Amniotic epithelial cell (primary cell): ENCODE measurements at places on chromosomes 7 and 10.
A peak's percentile ranks its signal among the peaks of the same experiment; 100 is the strongest.

DNA sequence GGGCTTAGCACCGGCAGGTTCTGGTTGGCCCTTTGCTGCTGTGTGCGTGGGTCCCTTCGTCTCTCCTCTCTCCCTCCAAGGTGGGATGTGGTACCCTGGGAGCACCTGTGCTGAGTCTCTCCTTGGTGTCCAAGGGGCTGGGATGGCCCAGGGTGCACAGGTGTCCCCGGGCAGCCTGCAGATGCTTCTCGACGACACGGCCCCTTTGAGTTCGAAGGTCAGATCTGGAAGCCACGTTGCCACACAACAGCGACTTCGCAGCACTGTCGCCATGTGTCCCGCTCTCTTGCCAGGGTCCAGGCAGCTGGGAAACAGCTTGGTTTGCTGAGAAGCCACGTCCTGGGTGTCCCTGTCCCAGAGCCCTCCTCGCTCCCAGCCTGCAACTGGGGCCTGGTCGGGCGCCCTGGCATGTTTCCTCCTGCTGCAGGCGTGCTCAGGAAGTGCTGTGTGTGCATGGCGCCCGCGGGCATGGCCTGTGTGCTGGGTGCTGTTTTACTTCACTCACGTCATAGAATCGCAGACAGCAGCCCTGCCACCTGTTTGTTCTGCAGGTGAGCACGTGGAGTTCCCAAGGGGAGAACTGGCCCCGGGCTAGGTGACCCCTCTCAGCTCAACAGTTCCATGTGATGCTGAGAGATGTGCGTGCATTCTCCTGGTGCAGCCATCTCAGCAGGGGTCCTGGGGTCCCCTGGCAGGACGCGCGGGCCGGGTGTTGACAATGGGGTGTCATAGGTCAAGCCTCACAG lies 70.9 kb downstream of the DNAJB6 start:
- DNase-seq: no peak

GRCh38 chr10:117136391-117136975 lies 1.6 kb downstream of the VAX1 start:
- DNase-seq: no peak

DNA sequence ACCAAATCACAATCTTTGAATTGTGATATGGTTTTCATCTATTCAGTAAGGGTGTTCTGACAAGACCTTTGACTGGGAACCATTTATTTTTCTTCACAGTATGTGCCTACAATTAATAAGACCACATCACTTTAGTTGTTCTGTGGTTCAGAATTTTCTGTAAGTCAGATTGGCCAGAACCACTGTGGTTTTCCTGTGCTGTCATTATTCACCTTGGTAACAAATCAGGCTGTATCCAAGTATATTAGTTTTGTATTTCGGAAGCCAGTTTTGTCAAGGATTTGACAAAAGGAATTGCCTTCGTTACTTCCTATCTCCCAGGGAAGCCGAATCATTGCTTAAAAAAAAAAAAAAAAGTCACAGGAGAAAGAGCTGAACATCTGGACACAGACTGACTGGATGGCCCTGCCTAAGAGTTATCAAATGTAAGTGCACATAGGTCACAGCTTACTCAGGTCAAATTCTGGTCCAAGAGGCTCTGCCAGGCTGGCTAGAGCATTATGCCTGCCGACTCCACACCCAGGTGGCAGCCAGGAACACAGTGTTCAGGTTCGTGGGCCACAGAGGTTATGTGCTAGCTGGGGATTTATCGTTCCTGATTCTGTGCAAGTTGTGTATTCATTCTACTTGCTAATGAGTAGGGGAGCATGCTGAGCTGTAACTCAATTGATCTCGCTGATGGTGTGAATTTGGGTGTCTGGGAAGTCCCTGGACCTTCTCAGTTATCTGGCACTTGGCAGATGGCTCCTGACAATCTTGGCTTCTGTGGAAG lies 175.3 kb downstream of the JAZF1 start:
- DNase-seq: peak; percentile 70

GRCh38 chr10:128811511-128811910 lies 655.5 kb upstream of the MGMT start:
- no peak for DNase-seq

DNA sequence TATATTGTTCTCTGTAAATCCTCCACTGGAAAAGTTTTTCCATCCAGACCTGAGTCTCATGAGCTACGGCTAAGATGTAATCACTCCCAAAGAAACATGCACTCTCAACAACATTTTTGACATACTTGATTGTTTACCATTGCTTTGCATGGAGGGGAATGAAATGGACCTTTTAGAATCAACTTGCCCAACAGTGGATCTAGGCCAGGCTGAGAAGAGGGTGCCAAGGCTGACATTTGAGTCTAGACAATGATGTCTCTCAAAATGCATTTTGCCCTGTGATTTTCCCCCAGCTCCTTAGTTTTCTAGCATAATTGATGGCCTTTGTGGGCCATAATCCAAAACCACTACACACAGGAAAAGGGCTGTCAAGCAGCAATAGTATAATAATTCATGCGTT lies 297.9 kb upstream of the KLF6 start:
- peak; percentile 88 for DNase-seq

DNA sequence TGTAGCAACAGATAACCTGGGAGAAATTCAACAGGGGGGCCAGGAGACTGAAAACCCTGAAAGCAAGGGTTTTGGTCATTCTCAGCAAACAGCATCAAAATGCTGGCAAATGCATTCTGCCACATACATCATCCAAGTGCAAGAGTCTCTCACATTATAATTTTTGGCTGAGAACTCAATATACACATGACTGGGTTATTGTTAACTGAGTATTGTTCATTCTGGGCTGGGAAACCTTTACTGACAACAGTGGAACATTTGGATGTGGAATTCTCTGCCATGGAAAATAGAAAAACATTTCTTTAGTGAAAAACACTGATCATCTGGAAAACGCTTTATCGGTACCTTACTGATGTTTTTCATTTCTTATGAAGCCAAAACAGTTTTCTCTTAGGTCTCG lies 73.1 kb upstream of the MET start:
- DNase-seq: no peak

- no peak for DNase-seq
These were observed 132.7 kb upstream of the MDFIC start for GRCh38 chr7:114789161-114789560.

- DNase-seq: peak; percentile 59
These were observed 59.8 kb downstream of the COL13A1 start for GRCh38 chr10:69861251-69862240.

GRCh38 chr7:140621401-140622021 lies 19.1 kb downstream of the DENND2A start:
- DNase-seq: no peak

GRCh38 chr10:132817701-132818211 lies 31.8 kb upstream of the NKX6-2 start:
- no peak for DNase-seq

- DNase-seq: peak; percentile 15
These were observed 27.4 kb upstream of the ZNF438 start for GRCh38 chr10:31058795-31059703.

- no peak for DNase-seq
These were observed 157.3 kb upstream of the COL1A2 start for GRCh38 chr7:94237417-94237816.

DNA sequence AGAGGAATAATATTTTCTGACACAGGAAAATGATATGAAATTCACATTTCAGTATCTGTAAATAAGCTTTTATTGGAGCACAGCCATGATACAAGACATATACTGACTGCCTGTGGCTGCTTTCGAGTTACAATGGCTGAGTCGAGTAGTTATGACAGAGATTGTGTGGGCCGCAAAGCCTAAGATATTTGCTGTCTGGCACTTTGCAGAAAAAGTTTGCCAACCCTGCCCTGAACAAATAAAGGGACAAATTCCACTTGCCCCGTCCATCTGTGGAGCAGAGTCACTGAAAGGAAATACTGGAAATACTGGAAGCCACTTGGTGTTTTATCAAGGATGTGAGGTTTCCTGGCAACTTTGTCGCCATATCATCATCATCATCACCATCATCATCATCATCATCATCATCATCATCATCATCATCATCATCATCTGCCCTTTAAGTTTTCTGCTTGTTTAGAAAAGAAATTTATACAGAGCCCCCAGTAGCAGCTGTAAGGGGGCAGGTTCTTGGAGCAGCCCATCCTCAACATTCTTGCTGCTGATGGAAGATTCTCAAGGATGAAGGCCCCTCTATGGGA lies 85.8 kb downstream of the TCF7L2 start:
- no peak for DNase-seq

GRCh38 chr7:108189733-108190388 lies 59.7 kb upstream of the LAMB4 start:
- DNase-seq: no peak

GRCh38 chr7:69768986-69769595 lies 170.8 kb downstream of the AUTS2 start:
- DNase-seq: no peak

GRCh38 chr10:133516057-133516456 lies 11.1 kb upstream of the CYP2E1 start:
- DNase-seq: no peak

GRCh38 chr7:110944966-110945644 lies 145.8 kb upstream of the LRRN3 start:
- DNase-seq: no peak

GRCh38 chr7:34075523-34076370 lies 170.4 kb downstream of the BMPER start:
- DNase-seq: no peak

GRCh38 chr7:1018334-1018695 lies 26.0 kb upstream of the GPR146 start:
- no peak for DNase-seq

GRCh38 chr7:44112997-44113763 lies 9.0 kb downstream of the AEBP1 start:
- DNase-seq: no peak

GRCh38 chr10:128339753-128340152 lies 213.5 kb upstream of the MKI67 start:
- no peak for DNase-seq

DNA sequence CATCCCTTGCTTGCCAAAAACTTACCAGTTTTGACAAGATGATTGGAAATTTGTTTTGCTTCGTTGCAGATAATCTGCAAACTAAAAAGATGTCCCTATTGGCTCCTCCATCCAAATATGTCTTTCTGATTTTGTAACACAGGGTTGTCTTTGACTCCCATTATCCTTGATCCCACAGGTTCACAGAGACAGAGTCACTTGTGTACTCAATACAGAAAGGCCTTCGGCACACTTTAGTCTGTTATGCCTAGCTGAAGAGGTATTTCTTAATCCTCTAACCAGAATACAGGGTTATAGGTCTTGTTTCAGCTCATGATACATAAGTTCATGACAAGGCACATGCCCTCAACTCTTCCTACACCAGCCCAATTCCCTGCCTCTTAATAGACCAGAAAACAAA lies 10.7 kb upstream of the CNNM1 start:
- no peak for DNase-seq

DNA sequence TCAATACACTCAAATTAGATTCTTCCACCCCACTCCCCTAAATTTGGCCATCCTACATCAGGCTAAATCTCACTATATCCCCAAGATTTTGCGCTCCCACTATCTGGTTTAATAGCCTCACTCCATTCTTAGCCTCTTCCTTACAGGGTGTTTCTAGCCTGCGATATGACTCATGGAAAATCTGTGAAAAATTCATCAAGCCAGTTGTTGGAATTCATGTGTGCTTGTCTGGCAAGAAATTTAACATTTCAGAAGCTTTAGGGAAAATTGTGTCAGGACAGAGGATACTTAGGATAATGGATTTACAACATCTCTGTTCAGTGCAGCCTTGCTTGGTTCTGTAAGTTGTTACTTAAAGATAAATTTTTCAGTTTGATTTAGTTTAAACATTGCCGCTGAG lies 1249.9 kb upstream of the AUTS2 start:
- DNase-seq: no peak

- DNase-seq: peak; percentile 90
These were observed 35.4 kb downstream of the BNIP3 start for GRCh38 chr10:131946321-131946751.

GRCh38 chr10:25125201-25125611 lies 49.6 kb upstream of the GPR158 start:
- no peak for DNase-seq

DNA sequence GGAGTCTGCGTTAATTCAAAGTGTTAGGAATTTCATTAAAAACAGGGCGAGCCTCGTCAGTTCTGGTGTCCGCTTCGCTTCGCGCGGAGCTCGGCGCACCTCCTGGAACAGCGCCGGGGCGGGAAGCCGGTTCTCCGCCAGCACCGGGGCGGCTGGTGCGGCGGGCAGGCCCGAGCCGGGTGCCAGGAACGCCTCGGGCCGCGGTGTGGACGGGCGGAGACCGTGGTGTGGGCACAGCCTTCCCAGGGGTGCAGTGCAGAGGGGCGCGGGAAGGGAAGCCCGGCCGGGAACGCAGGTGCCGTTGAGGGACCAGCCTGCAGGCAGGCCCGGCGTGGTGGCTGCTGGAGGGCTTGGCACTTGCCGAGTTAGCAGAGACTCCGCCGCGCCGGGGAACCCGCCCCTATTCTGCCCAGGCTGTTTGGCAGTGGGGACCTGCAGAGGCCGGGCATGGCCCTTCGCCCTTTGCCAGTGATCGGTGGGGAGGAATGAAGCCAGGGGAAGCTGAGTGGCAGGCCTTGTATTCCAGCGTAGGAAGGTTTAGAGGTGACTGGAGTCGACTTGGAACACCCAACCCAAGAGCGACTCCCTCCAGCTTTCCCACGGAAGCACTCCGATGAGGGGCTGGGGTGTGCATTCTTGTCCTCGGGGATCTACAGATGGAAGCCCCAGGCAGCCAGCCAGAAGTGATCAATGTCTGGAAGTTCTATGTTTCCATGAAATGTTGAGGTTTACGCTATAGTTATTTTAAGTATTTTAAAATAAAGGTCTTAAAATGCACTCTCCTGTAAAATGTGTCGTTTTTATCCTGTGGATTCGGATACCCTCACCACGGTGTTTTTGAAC lies 945 bp upstream of the RHEB start:
- DNase-seq: no peak

DNA sequence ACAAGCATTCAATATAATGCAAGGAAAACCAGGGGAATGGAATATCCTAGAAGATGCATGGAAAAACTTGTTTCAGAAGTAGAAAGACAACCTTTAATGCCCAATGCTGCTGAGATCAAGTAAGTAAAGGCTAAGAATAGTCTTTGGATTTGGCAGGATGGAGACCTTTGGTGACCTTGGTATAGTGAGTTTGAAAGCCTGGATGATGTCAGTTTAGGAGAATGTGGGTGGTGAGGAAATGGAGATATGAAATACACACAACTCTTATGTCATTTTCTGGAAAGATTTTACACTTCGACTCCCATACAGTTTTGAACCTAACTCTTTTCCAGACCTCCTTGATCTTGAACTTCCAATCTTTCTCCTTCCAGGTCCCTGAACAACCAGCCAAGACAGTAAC lies 185.7 kb downstream of the TFEC start:
- peak; percentile 71 for DNase-seq

- no peak for DNase-seq
These were observed 401.2 kb downstream of the THSD7A start for GRCh38 chr7:11430841-11431240.

DNA sequence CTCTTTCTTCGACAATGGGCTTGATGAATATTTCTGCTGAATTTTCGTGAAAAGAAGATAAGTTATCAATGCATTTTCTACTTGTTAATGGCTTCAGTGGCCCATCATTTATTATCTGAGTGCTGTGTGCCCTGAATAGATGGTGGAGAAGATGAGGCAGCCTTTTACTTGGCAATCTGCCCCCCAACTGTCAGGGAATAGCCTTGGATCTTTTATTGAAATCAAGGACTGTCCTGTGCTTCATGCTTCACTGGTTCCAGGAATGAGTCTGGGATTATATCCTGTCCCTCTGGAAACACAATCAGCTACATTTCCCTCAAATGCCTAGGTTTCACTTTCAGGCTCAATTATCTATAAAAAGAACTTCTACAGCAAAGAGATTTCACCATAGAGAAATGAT lies 75.9 kb upstream of the NXPH1 start:
- no peak for DNase-seq

GRCh38 chr7:105429746-105430612 lies 41.3 kb upstream of the SRPK2 start:
- peak; percentile 48 for DNase-seq

- DNase-seq: peak; percentile 54
These were observed 108.8 kb upstream of the PCLO start for GRCh38 chr7:83271212-83272099.
